Esophagus muscularis mucosa (tissue), 4 donors: ENCODE measurements at places on chromosomes 13 and 19. TPM values are rescaled to one million over a fixed set of nuclear protein-coding genes. Genes with fewer than 3 reads are reported as not detected.

GRCh38 chr19:9720541-9720940, 45.6 kb upstream of the ZNF562 start:
- no peaks in the 10 kb centered on the region for H3K36me3 ChIP-seq
- no peak for DNase-seq
- H3K27ac ChIP-seq, result no peak overlapping the region
- H3K27me3 ChIP-seq, result no peaks in the 10 kb centered on the region
- no peak overlapping the region for H3K4me3 ChIP-seq

- H3K27me3 ChIP-seq, result no peaks in the 10 kb centered on the region
- no peaks in the 10 kb centered on the region for H3K36me3 ChIP-seq
- DNase-seq, result no peak
- no peak overlapping the region for H3K4me3 ChIP-seq
- H3K27ac ChIP-seq, result no peak overlapping the region
These were observed 304.9 kb downstream of the PCDH20 start for GRCh38 chr13:61110732-61111131.

DNA sequence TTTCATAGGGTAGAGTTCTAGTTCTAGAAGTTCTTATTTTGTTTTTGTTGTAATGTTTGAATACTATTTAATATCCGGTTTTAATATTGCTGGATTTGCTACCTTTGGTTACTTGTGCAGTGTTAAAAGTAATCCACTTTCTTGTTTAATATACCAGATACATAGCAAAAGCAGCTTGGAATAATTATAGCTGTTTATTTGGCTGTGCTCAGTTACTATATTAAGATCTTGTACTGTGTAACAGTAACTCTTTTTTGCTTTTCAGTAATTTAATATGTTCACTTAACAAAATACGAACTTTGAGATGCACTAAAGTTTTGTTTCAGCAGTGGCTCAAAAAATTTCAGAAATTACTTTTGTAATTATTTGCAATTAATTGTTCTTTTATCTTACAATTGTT, 50.9 kb downstream of the AKAP11 start:
- no peak overlapping the region for H3K27ac ChIP-seq
- H3K36me3 ChIP-seq, result peaks cover 20% of the 10 kb centered on the region
- H3K4me3 ChIP-seq, result no peak overlapping the region
- H3K4me1 ChIP-seq, result no peaks in the 10 kb centered on the region
- H3K27me3 ChIP-seq, result no peaks in the 10 kb centered on the region
- no peak for DNase-seq

DNA sequence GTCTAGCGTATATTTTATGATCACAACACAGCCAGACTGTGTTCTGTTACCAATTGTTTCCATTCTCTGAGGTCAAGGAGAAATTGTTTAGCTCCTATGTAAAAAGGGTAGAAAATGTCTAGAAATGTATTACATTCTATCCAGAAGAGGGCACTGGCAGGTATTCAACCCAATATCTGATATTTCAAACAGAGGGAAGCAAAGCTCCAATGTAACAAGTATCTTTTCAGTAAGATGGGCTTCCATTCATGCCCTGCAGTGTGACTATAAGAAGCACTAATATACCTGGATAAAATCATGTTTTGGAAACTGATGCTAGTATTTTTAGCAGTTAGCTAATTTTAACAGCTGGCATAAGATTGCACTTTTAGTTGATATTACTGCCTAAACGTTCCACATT, 312.7 kb downstream of the FGF14 start:
- H3K4me3 ChIP-seq, result no peak overlapping the region
- no peak for DNase-seq
- no peaks in the 10 kb centered on the region for H3K27me3 ChIP-seq
- peaks cover 9% of the 10 kb centered on the region for H3K4me1 ChIP-seq
- H3K27ac ChIP-seq, result no peak overlapping the region

GRCh38 chr19:36059180-36059910, 4.6 kb downstream of the WDR62 start:
- peaks cover 7% of the 10 kb centered on the region for H3K4me1 ChIP-seq
- no peak for DNase-seq
- no peaks in the 10 kb centered on the region for H3K36me3 ChIP-seq

DNA sequence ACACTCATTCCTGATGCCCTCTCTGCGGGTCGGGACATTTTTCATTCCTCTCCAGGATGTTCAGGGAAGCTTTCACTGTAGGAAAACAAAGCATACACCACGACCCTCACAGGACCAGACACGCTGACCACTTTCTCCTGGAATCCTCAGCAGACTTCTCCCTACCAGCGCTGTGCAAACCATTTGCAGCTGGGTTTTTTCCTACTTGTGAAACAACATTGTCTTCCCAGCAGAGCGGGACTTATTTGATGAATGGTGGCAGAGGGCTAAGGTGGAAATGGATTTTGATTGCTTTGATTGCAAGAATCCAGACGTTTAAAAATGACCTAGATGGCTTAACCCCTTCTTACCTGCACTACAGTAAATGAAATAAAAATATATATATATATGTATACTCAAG, 265.9 kb downstream of the TBC1D4 start:
- no peaks in the 10 kb centered on the region for H3K27me3 ChIP-seq
- H3K4me3 ChIP-seq, result no peak overlapping the region

KLK4 gene
- not detected for total RNA-seq

PSG2 gene
- not detected for total RNA-seq

CD33 gene
- total RNA-seq, result 4.6 TPM
